Lower leg skin (tissue), 4 donors: ENCODE measurements at places on chromosomes 3 and 15. TPM values are rescaled to one million over a fixed set of nuclear protein-coding genes. Genes with fewer than 3 reads are reported as not detected.

- DNase-seq, result no peak
These were observed 6.9 kb downstream of the ACAD11 start for GRCh38 chr3:132652640-132653270.

- no peak for DNase-seq
These were observed 521 bp downstream of the IL5RA start for GRCh38 chr3:3109407-3110298.

- DNase-seq, result no peak
These were observed 297.8 kb downstream of the SATB1 start for GRCh38 chr3:18127174-18127858.

CELF6 gene
- total RNA-seq, result 1.7 TPM

- no peak for DNase-seq
These were observed 25.1 kb downstream of the ATP11B start for GRCh38 chr3:182818296-182818978.

LINGO1 gene
- total RNA-seq, result 0.42 TPM

- no peak for DNase-seq
These were observed 92.8 kb downstream of the SV2B start for GRCh38 chr15:91192690-91193377.

DNA sequence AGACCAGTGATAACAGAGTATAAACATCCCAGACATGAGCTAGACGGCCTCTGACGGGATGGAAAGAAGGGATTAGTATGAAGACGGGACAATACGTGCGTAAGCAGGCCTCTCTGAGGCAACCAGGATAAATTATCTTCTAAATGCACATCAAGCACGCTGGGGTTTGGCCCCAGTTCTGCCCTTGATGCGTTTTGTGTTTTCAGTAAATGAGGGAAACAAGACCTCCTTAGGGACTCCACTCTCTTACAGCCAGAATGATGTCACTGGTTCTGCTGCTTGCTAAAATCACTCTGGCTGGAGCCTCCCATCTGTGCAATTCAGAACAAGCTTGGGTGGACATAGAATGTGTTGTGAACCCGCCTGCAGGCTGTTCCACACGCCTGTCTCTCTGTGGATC, 156.0 kb upstream of the MCTP2 start:
- peak; percentile 89 for DNase-seq

KNG1 gene
- not detected for total RNA-seq

DNA sequence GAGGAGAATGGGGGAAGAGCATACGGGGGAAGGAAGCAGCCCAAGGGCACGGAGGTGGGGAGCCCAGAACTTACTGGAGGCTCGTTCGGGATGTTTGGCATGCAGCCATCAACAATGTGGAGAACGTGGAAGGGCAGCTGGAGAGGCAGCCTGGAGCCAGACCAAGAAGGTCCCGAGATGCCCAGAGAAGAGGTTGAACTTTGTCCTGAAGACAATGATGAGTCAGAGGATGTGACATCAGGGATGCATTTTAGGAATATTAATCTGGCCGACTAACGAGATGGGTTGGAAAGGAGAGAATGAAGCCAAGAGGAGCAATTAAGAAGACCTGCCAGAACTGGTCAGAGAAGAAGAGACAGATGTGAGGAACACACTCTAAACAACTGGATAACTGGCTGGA, 98.2 kb downstream of the SRGAP3 start:
- peak; percentile 79 for DNase-seq

- no peak for DNase-seq
These were observed 25.5 kb upstream of the PCOLCE2 start for GRCh38 chr3:142914286-142914811.

CRABP1 gene
- total RNA-seq, result 2.0 TPM

TMEM42 gene
- total RNA-seq, result 13.5 TPM

DNA sequence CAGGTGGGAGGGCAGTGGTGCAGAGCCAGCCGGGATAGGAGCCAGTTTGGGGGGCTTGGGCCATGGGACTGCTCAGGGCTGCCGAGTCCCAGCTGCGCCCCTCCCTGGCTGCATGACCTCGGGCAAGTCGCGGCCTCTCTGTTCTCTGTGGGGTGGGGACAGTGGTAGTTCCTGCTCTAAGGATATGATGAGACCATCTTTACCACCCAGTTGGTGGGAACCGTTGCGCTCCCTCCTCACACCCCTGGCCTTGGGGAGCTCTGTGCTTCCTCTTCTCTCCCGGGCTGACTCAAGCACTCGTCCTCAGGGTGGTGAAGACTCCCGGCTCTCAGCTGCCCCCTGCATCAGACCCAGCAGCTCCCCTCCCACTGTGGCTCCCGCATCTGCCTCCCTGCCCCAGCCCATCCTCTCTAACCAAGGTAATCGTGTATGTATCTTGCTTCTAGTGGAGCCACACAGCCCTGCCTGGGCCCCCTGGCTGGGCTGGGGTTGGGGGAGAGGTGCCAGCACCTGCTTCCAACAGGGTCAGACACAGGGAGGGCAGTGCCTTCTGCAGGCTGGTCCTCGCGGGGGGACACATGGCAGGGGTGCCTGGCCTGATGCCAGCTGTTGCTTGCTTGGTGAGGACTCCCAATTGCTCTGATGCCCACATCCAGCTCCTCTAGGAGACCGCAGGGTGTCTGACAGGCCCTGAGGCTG, 15.1 kb upstream of the STAB1 start:
- no peak for DNase-seq

- DNase-seq, result no peak
These were observed 83.3 kb downstream of the NR2E3 start for GRCh38 chr15:71893691-71894090.

CALML4 gene
- total RNA-seq, result 2.6 TPM

- no peak for DNase-seq
These were observed 118.3 kb downstream of the OSBPL10 start for GRCh38 chr3:31862666-31863279.

DNA sequence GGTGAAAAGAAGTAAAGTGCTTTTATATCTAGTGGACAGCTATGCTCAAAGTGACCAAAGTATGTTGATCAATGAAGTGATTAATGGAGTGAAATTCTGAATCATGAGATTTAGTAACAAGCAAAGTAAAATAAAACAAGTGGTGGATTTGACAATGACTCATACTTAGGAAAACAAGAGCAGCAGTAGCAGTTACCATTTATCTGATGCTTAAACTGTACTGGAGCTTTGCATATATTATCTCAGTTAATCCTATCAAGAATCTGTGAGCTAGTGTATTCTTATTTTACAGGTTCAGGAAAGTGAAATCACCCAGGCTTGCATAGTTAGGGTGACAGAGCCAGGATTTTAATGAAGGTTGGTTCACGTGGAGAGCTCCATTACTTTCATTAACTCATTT, 50.6 kb upstream of the SPATA16 start:
- DNase-seq, result no peak

TERC gene
- total RNA-seq, result 342 TPM

- DNase-seq, result no peak
These were observed 13.0 kb downstream of the SCN5A start for GRCh38 chr3:38636464-38636863.

GRCh38 chr3:100260081-100260684, 609 bp upstream of the TBC1D23 start:
- DNase-seq, result peak; percentile 86

GRCh38 chr15:31004220-31004733, 12.8 kb upstream of the MTMR10 start:
- no peak for DNase-seq

UROC1 gene
- not detected for total RNA-seq

GRCh38 chr3:138398791-138399575, 35.4 kb upstream of the ESYT3 start:
- DNase-seq, result no peak

EPHA6 gene
- total RNA-seq, result not detected

GRCh38 chr3:187208159-187208558, 10.9 kb downstream of the RTP1 start:
- DNase-seq, result no peak

GRCh38 chr15:29765234-29765841, 56.9 kb downstream of the TJP1 start:
- no peak for DNase-seq

- DNase-seq, result no peak
These were observed 15.0 kb downstream of the RNF111 start for GRCh38 chr15:59002418-59002859.

DNA sequence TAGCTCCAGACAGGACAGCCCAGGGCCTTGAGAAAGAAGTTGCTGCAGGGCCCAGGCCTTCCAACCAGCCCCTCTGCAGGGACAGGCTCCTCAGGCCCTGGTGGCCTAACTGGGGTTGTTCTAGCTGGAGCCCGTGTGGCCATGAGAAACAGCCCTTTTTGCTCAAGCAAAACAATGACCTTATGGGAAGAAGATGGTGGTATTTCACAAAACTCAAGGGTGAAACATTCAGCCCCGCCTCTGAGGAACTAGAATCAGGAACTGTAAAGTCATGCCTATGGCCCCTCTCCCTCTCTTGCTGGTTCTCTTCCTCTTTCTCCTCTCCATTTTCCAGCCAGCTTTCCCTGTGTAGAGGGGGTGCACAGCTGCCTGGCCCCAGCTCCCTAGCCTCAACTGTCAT, 273.3 kb downstream of the RPLP1 start:
- DNase-seq, result no peak

DNA sequence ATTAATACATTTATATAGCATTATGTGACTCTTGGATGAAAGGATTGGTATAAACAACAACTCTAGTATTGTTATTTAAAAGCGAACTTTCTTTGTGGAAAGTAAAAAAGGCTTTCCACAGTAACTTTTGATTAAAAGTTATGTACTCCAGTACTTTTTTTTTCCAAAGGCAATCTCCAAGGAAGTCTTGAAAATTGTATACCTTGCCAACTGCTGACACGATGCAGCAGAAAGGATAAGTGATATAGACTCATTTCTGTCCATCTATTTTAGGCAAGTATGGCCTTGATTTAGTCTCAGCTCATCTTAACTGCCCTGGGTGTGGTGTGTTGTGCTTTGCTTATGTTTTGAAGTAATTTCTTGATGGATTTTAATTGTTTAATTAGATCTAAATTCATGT, 79.7 kb downstream of the OTOL1 start:
- DNase-seq, result no peak

DNA sequence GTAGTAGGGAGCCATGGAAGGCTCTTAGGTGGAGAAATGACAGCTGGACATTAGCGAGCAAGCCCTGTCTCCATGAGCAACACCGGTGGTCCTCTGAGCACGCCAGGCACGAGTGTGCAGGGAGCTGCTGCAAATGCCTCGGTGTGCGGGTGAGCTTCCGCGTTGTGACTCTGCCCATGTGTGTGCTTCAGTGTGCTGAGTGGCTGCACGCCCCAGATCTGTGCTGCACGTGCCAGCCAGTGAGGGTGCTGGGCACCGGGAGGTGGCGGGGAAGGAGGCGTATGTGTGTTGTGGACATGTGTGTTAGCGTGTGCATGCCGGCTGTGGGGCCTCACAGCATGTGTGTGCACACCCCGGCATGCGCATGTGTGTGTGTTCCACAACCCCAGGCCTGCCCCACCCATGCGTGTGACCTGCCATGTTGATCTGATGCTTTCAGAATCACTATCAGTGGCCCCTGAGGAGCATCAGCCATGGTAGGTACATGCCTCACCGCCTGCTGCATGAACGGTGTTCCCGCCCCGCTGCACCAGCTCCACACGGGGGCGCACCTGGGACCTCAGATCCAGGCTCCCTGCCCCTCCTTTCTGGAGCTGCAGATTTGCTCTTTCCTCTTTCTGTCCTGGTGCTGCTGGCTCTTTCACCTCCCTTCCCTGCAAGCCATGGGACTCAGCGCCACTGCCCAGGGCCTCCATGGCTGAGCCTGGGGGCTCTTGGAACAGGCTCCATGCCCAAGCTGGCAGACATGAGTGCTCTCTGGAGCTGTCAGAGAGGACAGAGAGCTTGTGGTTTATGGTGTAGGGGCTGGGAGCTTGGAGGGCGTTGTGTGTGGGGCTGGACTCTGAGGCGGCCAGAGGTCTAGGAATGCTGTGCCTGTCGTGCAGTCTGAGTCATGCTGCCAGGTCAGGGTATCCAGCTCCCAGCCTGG, 169.4 kb downstream of the TBC1D2B start:
- peak; percentile 84 for DNase-seq

- DNase-seq, result no peak
These were observed 7.3 kb downstream of the PLSCR4 start for GRCh38 chr3:146243559-146243958.

- no peak for DNase-seq
These were observed 132.4 kb downstream of the SNRK start for GRCh38 chr3:43418601-43419272.

DNA sequence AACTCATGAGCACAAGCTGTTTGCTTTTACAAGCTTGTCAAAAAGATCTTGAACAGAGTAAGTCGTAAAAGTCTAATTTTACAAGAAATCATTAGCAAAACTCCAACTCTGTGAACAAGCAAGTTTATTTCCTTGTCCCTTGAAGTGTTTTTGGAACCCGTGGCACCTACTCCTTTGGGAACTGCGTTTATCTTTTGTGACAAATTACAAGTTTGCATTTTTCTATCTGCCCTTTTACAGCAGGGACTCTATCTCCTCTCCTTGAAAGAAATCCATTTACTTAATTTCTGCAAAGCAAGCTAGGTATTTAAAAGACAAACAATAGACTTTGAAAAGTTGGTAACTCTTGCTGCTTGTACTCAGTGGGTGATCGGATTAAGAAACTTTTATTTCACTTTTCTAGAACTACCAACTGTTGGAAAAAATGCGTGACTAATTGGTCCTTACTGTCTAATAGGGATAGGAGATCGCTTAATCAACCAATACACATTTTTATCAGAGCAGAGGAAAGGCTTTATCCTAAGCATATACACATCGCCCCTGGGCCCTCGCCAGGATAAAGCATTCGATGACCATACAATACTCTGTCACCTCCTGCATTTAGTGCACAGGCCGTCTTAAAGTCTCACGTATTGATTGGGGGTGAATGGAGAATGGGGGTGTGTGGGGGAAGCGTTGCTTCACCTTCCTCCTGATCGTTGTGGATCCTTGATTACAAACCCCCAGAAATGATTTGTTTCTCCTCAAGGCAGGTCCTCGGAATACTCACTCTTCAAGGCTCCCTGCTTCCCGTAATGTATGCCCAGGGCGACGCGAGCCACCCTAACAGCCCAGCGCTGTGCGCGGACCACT, 1.7 kb downstream of the PRTG start:
- no peak for DNase-seq

DNA sequence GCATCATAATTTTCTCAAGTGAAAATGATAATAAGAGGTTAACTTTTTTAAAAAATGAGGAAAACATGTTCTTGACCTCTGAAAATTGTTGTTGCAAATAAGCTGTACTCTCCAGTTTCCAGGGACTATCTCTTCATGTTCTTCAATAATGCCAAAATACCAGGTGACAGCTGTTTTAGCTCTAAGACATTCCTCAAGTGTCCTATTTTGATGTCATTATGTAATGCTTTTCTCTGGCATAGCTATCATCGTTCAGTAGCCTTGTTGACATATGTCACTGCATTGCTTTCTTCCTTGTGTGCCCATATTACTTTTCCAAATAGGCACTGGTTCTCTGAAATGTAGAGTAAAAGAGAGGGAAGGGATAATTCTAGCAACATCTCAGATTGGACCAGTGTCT, 5.7 kb upstream of the FILIP1L start:
- DNase-seq, result no peak

GRCh38 chr15:89127054-89127702, 38.9 kb downstream of the ABHD2 start:
- DNase-seq, result no peak
